Endothelial cell (in vitro differentiated cells): ENCODE measurements at places on chromosomes 3 and 15. TPM values are rescaled to one million over a fixed set of nuclear protein-coding genes. Genes with fewer than 3 reads are reported as not detected.

DNA sequence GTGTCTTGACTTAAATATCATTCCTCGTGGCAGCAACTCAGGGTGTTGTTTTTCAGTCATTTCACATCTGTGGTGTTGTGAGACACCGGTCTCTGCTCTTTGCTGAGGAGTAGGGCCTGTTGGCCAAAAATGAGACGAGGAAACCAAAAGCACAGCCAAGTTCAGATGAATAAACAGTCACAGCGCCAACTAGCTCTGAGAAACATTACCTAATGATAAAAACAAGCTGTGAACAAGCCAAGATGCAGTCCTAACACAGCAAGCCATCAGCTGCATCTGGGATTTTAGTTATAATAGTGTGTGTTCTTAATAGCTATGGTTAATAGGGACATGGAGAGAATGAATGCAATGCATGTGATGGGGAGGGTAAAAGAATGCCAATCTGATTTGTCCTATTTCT, 843.4 kb upstream of the DPPA4 start:
- DNase-seq: no peak

GRCh38 chr15:67399925-67400324, 121.0 kb upstream of the C15orf61 start:
- no peak for DNase-seq

GRCh38 chr15:44394562-44394961, 32.9 kb upstream of the CTDSPL2 start:
- DNase-seq: no peak

Gene UBA3
- 58.9 TPM for total RNA-seq

Gene POC1A
- 7.5 TPM for total RNA-seq

Gene GOLGA6D
- 1.2 TPM for total RNA-seq

- no peak for DNase-seq
Observed at GRCh38 chr15:33963831-33964664, 4.2 kb upstream of the CHRM5 start.

GRCh38 chr15:40282147-40282868, 556 bp downstream of the ANKRD63 start:
- peak; percentile 51 for DNase-seq

GRCh38 chr15:68655686-68656437, 77.1 kb downstream of the CORO2B start:
- DNase-seq: no peak

DNA sequence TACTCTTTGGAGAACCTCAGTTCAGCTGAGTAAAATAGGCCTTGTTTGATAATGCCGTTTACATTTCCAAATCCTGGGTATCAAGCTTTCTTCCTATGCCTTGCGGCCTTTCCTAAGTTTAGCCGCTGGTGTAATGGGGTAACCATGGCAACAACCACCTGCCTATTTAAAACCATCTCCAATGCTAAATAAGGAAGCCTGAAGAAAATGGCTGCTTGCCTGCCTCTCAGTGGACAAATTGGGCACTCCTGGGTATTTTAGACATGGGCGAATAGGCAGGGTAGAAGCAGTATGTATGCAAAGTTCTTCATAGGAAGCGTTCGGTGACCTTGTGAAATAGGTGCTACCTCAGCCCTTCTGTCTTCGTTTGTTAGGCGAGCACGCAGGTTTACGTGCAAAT, 122.7 kb downstream of the DGKG start:
- peak; percentile 29 for DNase-seq

DNA sequence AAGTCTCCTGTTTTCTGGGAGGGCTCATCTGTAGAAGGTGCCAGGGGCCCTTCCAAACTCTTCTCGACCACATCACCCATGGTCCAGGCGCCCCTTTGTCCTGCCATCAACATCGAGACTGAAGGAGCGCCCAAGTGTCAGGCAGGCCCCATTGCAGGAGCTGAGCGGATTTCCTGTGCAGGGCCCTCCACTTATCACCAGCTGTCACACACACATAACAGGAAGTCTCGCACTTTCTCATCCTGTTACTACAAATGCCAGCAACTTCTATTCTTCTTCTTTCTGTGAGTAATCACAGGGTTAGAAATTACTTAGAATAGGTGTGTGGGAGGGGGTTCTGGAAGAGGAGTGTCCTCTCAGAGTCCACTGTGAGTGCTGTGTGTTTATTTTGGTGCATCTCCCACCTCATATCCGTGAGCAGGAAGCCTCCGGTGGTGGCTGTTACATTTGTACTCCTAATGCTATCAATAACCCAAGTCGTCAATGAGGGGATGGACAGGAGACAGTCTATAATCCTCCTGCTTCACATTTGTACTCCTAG, at the start of gene KLHL6:
Gene KLHL6, minus strand, starts transcription at position 166 of the 541 bp plus-strand sequence. Its CDS starts 53 bp downstream, at position 113.
- peak; percentile 67 for DNase-seq

- DNase-seq: no peak
Observed at GRCh38 chr3:50325497-50326181, 2.4 kb downstream of the TUSC2 start.

Gene HYAL1
- total RNA-seq: 1.6 TPM

GRCh38 chr3:187957165-187957581, 196.8 kb upstream of the LPP start:
- no peak for DNase-seq

Gene MBD4
- total RNA-seq: 30.6 TPM

DNA sequence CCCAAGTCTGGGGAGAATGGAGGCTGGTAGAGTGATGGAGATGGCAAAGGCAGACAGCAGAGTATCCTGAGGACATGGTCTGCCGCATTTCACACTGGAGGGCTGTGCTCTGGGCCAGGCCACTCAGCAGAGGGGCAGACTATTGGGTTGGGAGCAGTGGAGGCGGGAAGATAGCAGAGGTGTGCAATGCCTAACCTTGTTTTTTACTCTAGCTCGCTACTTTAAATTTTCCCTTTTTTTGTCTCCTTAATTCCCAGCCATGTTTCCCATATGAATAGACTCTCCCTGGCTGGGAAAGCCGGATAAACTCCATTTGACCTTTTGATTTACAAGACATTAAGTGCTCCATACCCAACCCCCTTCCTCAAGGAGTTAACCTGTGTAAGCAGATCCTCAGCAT, 33.5 kb upstream of the ST6GAL1 start:
- no peak for DNase-seq

Gene CCR1
- total RNA-seq: not detected

DNA sequence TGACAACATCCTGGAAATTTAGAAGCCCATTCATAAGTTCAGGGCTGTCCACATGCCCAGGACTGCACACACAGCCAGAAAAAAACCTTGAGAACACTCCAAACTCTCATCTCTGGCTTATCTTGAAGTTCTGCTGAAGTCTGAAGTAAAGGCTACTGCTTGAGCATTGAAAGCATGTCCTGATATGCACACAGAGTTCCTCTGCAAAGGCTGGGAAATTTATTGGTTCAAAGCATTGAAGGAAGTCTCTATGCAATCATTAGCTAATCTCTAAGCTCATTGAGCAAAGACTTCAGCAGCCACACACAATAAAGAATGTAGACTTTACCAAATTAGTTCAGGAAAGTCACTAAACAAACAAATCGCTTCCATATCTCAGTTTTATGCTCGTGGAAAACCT, 162.0 kb upstream of the STT3B start:
- DNase-seq: no peak

Gene B3GALNT1
- 6.6 TPM for total RNA-seq

DNA sequence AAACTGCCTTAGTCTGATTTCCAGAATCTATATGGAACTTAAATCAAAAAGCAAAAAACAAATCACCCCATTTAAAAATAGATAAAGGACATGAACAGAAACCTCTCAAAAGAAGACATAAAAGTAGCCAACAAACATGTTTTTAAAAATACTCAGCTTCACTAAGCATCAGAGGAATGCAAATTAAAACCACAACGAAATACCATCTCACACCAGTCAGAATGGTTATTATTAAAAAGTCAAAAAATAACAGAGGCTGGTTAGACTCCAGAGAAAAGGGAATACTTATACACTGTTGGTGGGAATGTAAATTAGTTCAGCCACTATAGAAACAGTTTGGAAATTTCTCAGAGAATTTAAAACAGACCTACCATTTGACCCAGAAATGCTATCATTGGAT, 367.9 kb downstream of the ZIC4 start:
- no peak for DNase-seq

Gene CHST13
- not detected for total RNA-seq

DNA sequence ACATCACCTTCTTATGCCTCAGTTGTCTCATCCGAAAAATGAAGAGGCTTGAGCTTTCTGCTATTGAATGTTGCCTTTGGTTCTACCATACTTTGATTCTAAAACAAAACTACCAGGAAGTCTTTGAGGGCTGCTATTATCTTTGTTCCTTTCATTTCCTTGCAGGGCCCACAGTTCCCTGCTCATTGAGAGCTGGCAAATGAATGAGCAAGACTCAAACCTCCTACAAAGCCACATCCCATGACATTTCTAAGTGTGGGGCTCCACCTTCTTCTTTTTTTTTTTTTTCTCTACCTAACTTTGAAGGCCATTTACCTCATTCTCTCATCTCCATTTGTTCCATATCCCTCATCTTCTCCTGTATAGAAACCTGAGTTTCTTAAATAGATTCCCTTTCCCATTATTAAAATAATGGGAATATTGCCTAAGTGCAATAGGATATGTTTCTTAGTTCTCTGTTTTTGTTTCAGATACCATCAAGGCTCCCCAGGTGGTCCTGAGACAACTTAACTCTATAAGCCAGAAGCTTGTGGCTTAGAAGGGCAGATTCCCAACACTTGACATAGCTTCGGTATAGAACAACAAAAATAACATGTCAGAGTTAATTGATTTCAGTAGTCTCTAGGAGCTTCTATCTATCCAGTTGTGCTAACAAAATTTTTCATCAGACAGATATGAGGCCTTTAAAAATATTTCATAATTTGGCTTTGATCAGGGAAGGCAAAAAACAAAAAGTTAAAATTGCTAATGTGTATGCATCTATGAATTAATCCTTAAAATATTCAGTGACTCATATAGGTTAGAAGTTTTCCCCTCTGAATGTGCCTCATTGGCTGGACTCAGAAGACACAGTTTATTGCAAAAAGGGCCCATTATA, 951.6 kb downstream of the TUSC7 start:
- DNase-seq: no peak

- DNase-seq: no peak
Observed at GRCh38 chr3:9669720-9670432, 20.6 kb downstream of the MTMR14 start.

DNA sequence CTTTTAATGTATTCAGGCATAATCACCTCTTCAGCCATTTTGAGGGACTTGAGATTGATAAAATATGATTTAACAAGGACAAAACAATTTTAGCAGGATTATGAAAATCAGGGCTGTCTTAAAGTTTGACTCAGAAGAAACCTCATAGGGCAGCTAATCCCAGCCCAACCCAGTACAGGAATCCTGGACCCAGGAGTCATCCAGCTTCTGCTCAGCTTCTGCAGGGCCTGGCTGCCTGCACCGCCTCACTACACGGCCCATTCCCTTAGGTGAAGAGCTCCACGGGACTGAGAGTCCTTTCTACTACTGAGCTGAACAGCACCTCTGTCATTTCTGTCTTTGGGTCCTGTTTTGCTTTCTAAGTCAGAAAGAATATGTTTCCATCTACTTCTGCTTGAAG, 37.5 kb downstream of the ARHGAP31 start:
- DNase-seq: no peak

Gene MESP2
- 0.33 TPM for total RNA-seq

DNA sequence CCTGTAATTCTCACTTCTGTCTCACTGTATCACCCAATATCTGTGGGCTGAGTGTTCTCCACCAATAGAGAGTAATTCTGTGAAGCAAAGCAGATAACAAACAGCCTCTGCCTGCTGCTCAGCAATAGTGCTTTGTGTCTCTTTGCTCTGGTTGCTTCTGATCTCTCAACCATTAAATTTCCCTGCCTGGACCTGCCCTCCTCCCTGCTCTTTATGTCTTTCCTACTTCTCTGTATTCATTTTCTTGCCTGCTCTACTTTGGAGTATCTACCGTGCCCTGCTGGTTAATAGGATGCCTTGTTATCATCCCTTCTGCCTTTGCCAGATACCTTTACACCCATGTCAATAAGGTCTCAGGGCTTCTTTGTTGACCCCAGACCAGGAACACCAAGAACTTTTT, 102.9 kb upstream of the CGNL1 start:
- no peak for DNase-seq

Gene C3orf20
- 0.13 TPM for total RNA-seq

Gene ZNF80
- not detected for total RNA-seq

DNA sequence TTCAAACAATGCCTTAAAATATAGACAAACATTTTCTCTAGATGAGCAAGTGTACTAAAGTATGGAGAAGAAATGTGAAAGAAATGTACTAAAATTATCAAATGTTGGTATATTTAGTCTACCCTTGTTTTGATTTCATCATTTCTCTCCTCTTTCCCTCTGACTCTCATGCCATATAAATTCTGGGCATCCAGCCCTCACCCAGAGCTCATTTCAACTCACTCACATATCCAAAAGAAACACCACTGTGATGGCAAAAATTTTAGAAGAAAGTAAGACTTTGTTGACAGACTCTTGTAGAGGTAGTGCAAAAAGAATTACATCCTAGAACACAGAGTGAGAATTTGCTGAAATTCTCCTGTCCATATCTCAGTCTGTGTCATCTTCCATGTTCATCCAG, 377.8 kb upstream of the SUCLG2 start:
- no peak for DNase-seq

Gene LMAN1L
- not detected for total RNA-seq

- no peak for DNase-seq
Observed at GRCh38 chr15:74428442-74428787, 5.3 kb downstream of the SEMA7A start.

GRCh38 chr3:77506384-77506783, 466.5 kb downstream of the ROBO2 start:
- no peak for DNase-seq

Gene PLSCR5
- total RNA-seq: not detected

- no peak for DNase-seq
Observed at GRCh38 chr3:17075907-17076306, 191.2 kb downstream of the PLCL2 start.

- DNase-seq: no peak
Observed at GRCh38 chr15:74783072-74783807, 1.4 kb downstream of the CSK start.

Gene UBA5
- 53.5 TPM for total RNA-seq

DNA sequence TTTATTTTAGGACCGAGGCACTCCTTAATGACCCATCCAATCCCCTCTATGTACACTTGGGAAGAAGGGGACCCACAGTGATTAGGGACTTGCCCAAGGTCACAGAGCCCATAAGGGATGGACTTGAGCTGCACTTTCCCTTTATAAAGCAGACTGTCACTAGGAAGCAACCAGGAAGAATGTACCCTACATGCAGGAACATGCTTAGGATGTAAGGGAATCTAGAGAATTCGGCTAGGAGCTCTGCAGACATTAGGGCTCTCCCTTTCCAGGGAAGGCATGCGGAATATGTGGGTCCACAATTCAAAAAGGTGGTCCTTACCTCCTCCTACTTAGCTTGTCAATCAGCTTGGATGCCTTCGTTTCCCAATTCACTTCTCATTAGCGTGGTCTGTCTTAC, 78.7 kb downstream of the TMEM266 start:
- DNase-seq: no peak
